ENCODE measurements at places on chromosomes 2 and 18.

- DNase-seq = no peak
These were observed 653.4 kb upstream of the ID2 start for GRCh38 chr2:8028436-8028835.

DNA sequence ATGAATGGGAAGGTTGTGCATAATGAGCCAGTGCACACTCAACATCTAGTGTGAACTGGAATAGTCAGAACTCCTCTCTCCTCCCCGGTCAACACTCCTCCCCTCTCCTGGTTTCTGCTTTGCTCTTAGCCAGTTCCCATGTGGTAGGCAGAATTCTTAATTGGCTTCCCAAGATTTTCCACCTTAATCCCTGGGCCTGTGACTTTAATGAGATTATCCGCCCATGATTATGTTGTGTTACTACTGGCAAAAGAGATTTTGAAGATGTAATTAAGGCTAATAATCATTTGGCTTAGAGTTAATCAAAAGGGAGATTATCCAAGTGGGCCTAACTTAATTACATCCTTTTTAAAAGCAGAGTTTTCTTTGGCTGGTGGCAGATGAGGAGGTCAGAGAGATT, 34.2 kb upstream of the REV1 start:
- no peak for DNase-seq

DNA sequence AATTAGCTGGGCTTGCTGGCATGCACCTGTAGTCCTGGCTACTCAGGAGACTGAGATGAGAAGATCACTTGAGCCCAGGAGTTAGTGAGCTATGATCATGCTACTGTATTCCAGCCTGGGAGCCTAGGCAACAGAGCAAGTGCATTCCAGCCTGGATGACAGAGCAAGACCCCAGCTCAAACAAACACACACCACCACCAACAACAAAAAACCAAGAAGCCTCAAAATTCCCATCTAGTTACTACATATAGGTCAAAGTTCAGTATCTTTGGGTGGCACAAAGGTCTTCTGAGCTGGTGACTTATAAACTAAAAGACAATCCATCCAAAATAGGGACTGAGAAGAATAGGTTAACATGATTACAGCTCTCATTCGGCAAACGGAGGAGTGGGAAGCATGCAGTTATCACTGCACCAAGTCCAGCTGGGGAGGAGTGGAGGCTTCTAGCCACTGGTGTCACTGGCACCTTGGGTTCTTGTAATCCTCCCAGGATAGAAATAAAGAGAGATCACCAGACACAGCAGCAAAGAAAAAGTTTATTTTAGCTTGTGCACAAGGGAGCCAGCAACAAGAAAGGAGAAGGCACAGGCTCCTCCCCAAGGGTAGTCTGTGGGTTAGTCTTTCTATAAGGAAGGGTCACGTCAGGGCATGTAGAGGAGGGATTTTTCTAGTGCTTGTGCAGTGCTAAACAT, 57.4 kb downstream of the SH2D6 start:
- no peak for DNase-seq

DNA sequence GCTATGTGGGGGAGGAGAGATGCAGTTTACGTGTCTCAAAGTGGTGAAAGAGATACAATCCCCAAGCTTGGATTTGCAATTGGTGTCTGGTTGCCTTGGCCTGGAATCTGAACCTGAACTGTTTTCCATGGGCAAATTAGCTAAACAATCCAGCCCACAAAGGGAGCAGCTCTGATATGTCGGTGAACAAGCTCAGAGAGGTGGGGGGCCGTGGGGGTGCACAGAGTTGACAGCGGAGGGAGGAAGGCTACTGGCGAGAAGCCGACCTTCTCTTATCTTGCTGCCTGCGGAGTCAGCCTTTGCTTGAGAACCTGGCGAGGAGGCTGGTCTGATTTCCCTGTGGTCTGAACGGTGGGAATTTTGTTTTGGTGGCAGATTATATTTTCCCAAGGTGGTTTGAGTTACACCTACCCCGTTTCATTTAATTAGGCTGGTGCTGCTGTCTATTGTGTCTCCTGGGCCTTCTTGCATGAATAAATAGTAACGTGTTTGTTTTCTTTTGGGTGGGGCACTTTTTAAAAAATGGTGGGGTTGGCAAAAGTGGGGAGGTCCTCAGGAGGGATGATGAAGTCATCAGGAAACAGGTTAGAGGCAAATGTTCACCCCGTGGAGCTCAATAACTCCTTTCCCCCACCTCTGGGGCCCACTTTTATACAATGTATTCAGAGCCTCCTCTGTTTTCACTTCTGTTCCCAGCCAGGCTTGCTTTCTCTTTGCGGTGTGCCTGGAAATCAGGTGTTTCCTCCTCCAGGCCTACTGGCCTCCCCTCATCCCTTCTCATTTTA, 80.9 kb upstream of the IGFBP5 start:
- no peak for DNase-seq

GRCh38 chr2:188449561-188449960, 157.9 kb downstream of the GULP1 start:
- DNase-seq = no peak

- DNase-seq = no peak
These were observed 58.6 kb downstream of the NCAPH start for GRCh38 chr2:96393989-96394761.

DNA sequence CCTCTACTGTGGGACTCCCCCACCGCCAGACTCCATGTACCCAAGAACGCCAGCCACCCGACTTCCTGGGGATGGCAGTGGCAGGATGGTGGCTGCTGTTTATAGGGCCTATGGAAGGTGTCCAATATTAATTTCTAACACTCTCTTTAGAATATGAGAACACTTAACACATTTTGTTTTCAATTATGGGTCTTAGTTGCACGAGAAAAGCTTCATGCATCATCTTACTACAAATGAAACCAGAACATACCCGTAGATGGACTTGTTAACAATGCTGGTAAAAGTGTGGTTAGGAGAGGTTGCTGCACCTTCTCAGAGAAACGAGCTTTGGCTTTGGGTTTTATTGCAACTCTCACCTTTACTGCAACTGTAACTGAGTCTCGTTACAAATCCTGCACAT, 335.6 kb upstream of the ID2 start:
- no peak for DNase-seq

- no peak for DNase-seq
These were observed 398.5 kb upstream of the NRP2 start for GRCh38 chr2:205283736-205284270.

DNA sequence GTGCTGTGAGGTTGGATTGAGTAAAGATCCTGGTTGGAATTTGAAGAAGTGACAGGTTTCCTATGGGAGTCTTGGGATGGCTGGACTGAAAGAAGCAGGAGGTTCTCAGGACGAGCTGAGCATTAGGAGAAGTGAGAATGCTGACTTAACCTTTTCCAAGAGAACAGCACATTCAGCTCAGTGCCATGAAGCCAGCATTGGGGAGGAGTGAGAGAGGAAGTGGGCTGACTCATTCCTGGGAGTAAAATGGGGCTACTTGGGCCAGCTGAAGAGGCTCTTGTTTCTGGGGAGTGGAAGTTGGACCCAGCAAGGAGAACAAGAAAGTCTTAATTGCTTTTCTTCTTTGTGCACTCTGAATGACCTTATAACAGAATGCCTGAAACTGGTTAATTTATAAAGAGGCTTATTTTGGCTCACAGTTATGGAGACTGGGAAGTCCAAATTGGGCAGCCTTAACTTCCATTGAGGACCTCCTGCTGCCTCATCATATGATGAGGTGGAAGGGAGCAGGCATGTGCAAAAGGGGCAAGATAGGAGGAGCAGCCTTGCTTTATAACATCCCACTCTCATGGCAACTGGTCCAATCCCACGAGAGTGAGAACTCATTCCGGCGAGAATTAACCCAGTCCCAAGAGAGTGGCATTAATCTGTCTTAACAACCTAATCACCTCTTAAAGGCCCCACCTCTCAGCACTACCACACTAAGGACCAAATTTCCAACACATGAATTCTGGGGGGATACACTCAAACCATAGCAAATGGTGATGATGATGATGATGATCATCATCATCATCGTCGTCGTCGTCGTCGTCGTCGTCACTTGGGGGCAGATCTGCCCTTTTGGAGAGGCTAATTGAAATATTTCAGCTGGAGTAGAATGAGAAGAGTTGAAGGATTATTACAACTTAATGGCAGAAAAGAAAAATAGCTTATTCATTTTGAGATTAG, 26.1 kb downstream of the DGUOK start:
- no peak for DNase-seq

- DNase-seq = no peak
These were observed 11.7 kb downstream of the PSTPIP2 start for GRCh38 chr18:46060359-46060841.

- no peak for DNase-seq
These were observed 113.6 kb downstream of the MSH2 start for GRCh38 chr2:47516360-47517104.

DNA sequence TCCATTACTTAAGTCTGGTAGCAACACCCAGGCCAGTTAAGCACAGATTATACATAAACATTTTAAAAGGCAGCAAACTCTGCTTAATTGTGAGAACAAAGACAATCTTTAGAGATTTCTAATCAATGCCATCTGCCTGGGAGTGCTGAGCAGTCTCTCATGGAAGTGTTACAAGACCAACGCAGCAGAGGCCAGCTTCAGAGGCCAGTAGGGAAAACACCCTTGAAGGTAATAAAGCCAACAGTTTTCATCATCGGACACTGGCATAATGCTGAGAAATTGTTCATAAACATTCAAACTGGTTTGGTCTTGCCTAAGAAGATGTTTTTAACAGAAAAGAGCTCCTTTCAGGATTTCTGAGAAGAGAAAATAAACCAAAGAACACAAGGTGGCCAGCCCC, 35.0 kb downstream of the EPB41L3 start:
- no peak for DNase-seq

DNA sequence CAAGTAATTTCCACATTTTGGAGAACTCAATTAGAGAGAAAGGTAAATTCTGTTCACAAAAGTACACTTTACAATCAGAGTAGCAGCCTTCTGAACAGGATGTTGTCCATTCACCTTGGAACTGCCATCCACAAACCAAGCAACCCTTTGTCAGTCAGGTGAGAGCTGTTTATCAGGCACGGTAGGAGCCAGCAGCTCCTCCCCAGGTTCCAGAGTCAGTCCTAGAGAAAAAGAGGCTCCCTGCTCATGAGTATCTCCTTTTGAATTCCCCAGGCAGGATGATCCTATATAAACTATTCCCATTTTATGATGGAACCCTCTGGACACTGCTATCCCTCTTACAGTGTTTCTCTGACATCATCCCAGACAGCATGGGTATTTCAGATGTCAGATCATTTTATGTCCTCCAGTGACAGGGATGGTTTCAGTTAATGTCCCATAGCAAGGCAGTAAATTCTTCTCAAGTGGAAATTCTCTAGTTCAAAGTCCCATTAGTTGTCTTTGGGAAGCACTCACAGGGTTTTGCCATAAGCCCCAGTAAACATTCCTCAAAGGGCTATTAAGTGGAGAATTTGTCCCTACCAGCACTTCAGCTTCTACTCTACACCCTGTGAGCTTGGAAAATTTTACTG, 34.5 kb upstream of the CSRNP3 start:
- DNase-seq = no peak

GRCh38 chr2:15170070-15170775, 390.9 kb downstream of the NBAS start:
- DNase-seq = peak; percentile 29

DNA sequence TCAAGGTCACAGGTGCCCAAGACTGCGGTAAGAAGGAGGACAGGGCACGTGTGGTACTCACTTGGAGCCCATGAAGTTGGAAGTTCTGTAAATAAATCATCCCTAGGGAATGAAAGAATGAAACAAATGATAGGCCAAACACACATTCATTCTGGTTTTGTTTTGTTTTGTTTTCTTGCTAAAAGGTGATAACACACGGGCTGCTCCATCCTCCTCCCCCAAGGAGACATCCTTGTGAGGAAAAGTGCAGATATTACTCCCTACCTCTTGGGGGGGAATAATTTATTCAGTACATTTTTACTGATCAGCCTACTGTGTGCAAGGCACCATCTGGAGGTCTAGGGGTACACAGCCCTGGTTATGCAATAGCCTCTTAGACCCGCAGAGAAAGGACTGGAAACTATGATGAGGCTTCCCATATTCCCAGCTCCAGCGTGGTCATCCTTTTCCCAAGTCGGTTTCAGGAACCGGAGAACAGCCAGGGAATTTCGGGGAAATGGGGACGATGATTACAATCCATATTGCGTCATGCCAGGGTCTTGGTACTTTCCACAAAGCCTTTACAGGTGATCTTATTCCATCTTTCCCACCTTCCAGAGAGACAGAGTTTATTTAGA, 6.3 kb downstream of the RAX start:
- DNase-seq = no peak

GRCh38 chr2:58649756-58650155, 408.6 kb upstream of the FANCL start:
- DNase-seq = no peak

DNA sequence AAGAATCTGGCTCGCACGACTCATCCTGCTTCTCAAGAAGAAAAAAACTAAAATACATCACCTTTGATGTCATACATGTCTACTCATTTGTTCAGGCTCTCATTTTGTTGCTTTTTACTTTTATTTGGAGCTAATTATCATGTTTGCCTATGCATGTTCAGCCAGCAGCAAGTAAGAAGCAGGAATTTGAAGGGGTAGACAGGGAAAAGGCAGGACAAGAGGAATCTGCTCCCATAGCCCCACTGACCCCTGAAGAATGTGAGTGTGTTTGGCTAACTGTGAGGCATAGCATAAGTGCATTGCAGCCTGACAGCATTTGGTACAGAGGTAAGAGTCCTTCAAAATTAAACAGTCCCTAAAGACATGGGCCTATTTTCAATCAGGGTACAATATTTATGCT, 72.7 kb downstream of the NYAP2 start:
- no peak for DNase-seq

GRCh38 chr2:20443276-20443920, 3.5 kb upstream of the RHOB start:
- DNase-seq = no peak

- no peak for DNase-seq
These were observed 7.7 kb downstream of the ZSCAN30 start for GRCh38 chr18:35282353-35282752.

DNA sequence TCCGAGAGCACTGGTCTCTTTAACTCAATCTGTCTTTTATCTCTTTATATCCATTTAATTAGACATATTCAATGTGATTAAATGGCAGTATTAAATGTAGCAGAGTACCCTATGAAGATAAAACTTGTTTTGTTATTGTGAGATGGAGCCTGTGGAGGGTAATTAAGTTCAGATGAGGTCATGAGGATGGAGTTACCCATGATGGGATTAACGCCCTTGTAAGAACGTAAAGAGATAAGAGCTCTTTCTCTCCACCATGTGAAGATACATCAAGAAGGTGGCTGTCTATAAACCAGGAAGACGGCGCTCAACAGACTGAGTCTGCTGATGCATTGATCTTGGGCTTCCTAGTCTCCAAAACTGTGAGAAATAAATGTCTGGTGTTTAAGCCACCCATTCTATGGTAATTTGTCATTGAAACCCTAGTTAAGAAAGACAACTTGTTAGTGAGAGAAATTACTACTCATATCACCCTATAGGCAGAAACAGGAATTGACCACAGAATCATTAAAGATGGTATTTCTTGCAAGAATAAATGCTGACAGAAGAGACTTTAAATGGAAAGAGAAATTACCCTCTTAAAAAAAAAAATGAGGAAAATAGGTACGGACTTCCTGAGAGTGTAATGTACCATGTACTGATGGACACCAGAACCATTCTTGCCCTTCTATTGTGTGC, 738.7 kb upstream of the CHAC2 start:
- DNase-seq = no peak
